PC-3 (cell line): ENCODE measurements at places on chromosomes 3 and 15. TPM values are rescaled to one million over a fixed set of nuclear protein-coding genes. Genes with fewer than 3 reads are reported as not detected.

The PEX11A gene
- total RNA-seq = 7.8 and 9.7 TPM in 2 replicates

DNA sequence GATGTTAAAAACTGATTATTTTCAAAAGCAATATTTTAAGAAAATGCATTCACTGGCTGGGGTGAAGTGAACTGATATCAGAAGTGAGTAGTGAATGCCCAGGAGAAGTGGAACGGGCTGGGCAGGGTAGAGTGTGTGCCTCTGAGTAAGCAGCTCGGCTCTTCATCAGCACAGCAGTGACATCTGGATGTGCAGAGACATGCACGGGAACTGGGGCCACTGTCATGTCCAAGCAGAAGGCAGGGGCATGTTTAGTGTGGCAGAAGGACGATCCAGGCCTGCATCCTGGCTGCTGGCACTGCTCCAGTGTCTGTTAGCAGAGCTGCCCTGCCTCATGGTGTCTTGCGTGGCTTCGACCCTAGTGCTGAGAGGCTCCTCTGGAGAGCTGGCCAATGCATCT is 305.6 kb upstream of the LRRFIP2 start:
- no peak overlapping the region for H3K27ac ChIP-seq
- peaks cover 77% of the 10 kb centered on the region for H3K27me3 ChIP-seq
- no peaks in the 10 kb centered on the region for H3K4me1 ChIP-seq
- H3K4me3 ChIP-seq = no peak overlapping the region
- DNase-seq = no peak

The CCNB2 gene
- 54.3 and 61.7 TPM in 2 replicates for total RNA-seq

- no peaks in the 10 kb centered on the region for H3K27me3 ChIP-seq
- no peak overlapping the region for H3K27ac ChIP-seq
Observed at GRCh38 chr3:163722405-163722804, 1355.9 kb downstream of the SI start.

- H3K4me1 ChIP-seq = no peaks in the 10 kb centered on the region
- H3K36me3 ChIP-seq = no peaks in the 10 kb centered on the region
- no peak overlapping the region for H3K4me3 ChIP-seq
- H3K27ac ChIP-seq = no peak overlapping the region
- no peaks in the 10 kb centered on the region for H3K27me3 ChIP-seq
- DNase-seq = no peak
Observed at GRCh38 chr3:179046497-179047353, 24.9 kb downstream of the ZMAT3 start.

GRCh38 chr15:94070356-94071295 is 160.7 kb upstream of the MCTP2 start:
- no peak overlapping the region for H3K4me3 ChIP-seq
- H3K27ac ChIP-seq = no peak overlapping the region
- no peaks in the 10 kb centered on the region for H3K27me3 ChIP-seq
- no peaks in the 10 kb centered on the region for H3K36me3 ChIP-seq
- DNase-seq = peak; percentile 30
- peaks cover 6% of the 10 kb centered on the region; the same call in 1 of the 2 replicates for H3K4me1 ChIP-seq

DNA sequence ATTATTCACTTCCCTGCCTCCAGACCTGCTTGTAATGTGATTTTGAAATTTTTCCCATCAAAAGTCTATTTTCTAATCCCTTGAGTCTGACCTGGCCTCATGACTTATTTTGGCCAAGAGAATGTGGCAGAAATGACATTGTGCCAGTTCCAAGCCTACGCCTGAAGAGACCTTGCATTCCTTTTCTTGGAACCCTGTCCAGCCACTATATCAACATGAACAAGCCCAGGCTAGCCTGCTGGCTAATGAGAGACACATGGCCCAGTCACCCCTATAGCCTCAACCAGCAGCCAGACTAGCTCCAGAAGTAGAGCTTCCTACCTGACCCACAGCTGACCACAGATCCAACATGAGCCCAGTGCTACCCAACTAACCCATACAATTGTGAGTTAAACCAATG is 121.1 kb upstream of the ACP3 start:
- H3K27ac ChIP-seq = no peak overlapping the region
- H3K4me1 ChIP-seq = no peaks in the 10 kb centered on the region
- no peak overlapping the region for H3K4me3 ChIP-seq
- H3K27me3 ChIP-seq = no peaks in the 10 kb centered on the region

DNA sequence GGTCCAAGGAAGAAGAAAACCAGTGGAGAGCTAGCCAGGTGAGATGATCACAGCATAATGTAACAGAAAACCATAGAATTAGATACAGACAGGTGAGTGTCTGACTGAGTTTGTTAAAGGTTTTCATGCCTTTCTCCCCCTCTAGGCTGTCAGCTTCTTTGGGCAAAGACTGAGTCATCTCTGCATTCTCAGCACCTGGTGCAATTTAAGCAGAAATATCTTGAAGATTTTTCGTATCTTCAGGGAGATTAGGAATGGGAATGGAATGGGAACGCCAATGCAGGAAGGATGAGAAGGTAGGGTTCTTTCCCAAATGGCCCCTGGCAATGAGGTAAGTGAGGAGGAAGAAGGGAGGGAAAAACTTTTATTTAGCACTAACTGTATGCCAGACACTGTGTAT is 122.0 kb upstream of the SLC7A14 start:
- H3K27ac ChIP-seq = no peak overlapping the region
- no peak overlapping the region for H3K4me3 ChIP-seq
- no peaks in the 10 kb centered on the region for H3K27me3 ChIP-seq
- H3K4me1 ChIP-seq = peaks cover 22% of the 10 kb centered on the region

The KNL1 gene
- total RNA-seq = 33.5 and 33.8 TPM in 2 replicates

DNA sequence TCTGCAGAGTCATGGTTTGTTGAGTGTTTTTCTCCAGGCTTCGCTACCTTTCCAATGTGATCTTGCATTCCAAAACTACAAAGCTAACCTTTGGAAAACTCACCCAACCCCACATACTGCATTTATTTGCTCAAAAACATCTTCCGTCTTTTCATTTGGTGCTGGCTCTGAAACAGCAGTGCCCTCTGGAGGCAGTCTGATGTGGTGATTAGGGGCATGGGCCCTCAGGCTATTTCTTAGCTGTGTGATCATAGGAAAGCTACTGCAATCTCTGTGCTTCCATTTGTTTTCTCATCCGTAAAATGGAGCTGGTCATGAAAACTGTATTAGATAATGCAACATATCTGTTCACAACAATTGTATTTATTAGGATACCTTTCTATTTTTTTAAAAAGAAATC is 47.0 kb downstream of the MTHFS start:
- H3K36me3 ChIP-seq = 0 out of 2 replicates have a peak, but pooled peaks cover 2% of the 10 kb centered on the region
- no peak overlapping the region for H3K4me3 ChIP-seq
- H3K27me3 ChIP-seq = no peaks in the 10 kb centered on the region
- DNase-seq = peak; percentile 41

The NPAP1 gene
- not detected in 2 replicates for total RNA-seq

DNA sequence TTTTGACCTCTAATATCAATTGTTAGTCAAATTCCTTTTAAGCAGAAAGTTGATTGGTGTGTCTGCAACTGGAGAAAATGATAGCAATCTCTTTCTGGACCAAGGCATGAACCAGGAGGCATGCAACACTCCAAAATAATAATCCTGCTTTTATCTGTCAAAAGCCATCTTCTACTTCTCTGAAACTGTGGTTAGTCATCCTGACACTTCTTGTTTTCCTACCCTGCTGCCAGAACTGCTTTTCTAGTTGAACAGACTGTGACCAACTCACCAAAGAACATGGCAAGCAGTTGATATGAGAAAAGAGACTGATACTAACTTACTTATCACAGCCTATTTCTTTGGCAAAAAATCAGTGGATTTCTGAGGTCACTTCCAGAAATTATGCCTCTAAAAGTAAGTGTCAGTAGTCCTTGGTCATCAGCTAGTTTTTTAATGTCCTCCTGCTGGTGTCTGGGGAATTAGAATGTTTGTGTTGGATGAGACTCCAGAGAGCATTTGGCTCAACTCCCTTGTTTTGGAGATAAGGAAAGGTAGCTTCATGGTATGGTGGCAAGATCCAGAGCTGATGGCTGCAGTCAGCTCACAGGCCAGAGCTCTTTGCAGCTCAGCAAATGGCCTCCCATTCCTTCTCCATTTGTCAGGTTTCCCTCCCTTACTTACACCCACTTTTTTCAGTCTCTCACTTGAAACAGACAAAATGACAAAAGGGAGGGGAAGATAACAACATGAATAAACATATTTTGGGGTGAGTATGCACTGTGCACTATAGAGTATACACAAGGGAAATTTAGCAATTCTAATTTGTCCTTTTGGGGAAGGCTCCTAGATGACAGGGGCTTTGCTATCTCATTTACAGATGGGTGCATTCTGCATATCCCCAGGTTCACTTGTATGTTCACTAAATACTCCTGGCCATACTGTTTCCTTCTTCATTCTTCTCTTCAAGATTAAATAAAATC is 7.0 kb downstream of the CRYGS start:
- H3K4me3 ChIP-seq = no peak overlapping the region
- peak; percentile 6 for DNase-seq

The SNRK gene
- total RNA-seq = 53.3 and 53.4 TPM in 2 replicates

The GALNT15 gene
- total RNA-seq = not detected in 2 replicates

GRCh38 chr3:152574461-152575079 is 260.4 kb upstream of the P2RY1 start:
- no peak overlapping the region for H3K4me3 ChIP-seq
- H3K4me1 ChIP-seq = no peaks in the 10 kb centered on the region
- H3K27me3 ChIP-seq = peaks cover 45% of the 10 kb centered on the region
- H3K27ac ChIP-seq = no peak overlapping the region
- H3K36me3 ChIP-seq = no peaks in the 10 kb centered on the region
- DNase-seq = peak; percentile 66

DNA sequence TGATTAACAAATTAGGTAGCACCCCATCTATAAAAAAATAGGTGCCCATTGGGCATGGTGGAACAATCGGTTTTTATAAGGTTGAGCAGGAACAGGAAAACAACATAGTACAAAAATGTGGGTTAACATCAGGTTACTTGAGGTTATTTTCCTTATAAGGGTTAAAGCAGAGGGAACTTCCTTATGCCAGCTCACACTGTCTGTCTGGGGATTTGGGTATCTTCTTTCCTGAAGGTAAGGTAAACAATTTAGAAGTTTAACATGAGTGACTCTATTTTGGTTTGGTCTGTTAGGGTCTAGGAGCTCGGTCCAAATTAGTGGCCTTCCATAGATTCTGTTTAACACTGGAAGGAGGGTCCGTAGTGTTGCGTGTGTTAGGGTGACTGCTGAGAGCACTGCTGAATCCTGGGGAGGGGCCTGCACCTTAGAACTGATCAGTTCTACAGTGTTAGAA is 14.7 kb downstream of the CHD2 start:
- peak; percentile 41 for DNase-seq
- H3K27me3 ChIP-seq = no peaks in the 10 kb centered on the region
- no peak overlapping the region for H3K4me3 ChIP-seq
- peak overlapping the region; percentile 7; the same call in 1 of the 2 replicates for H3K27ac ChIP-seq

GRCh38 chr15:33188641-33189257 is 5.8 kb downstream of the FMN1 start:
- H3K36me3 ChIP-seq = no peaks in the 10 kb centered on the region
- no peaks in the 10 kb centered on the region for H3K4me1 ChIP-seq
- no peak overlapping the region for H3K27ac ChIP-seq
- peaks cover 22% of the 10 kb centered on the region; the same call in 1 of the 2 replicates for H3K27me3 ChIP-seq
- H3K4me3 ChIP-seq = no peak overlapping the region

GRCh38 chr3:73321286-73321999 is 260.0 kb downstream of the EBLN2 start:
- no peaks in the 10 kb centered on the region for H3K36me3 ChIP-seq
- no peaks in the 10 kb centered on the region for H3K4me1 ChIP-seq
- no peak overlapping the region for H3K4me3 ChIP-seq
- no peak overlapping the region for H3K27ac ChIP-seq
- no peak for DNase-seq

The ISLR2 gene
- total RNA-seq = 0.22 TPM in 1 of 2 replicates, not detected in the other

The CYP8B1 gene
- total RNA-seq = not detected in 2 replicates

GRCh38 chr3:176578316-176578715 is 619.0 kb downstream of the TBL1XR1 start:
- H3K4me1 ChIP-seq = peaks cover 25% of the 10 kb centered on the region
- no peaks in the 10 kb centered on the region for H3K36me3 ChIP-seq
- H3K27ac ChIP-seq = no peak overlapping the region
- no peak overlapping the region for H3K4me3 ChIP-seq
- no peaks in the 10 kb centered on the region for H3K27me3 ChIP-seq

The PLCB2 gene
- 1.3 and 3.2 TPM in 2 replicates for total RNA-seq

DNA sequence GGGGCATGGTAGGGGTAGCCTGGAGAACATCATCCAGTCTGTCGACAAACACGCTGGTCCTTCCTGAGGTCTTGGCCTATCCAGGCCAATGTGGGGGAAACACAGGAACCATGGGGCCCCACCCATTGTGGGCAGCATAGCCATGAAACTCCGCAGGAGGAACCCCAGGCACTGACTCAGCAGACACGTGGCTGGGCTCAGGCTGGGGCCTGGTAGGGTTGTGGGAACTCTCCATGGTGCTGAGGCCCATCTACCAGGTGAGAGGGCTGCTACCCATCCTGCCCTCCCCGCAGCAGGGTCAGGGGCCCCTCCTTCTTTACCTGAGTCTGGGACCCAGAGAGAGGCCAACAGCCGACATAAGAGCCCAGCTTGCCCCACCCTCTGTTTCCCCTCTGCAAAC is 22.6 kb upstream of the CACNA2D2 start:
- no peaks in the 10 kb centered on the region for H3K36me3 ChIP-seq
- peaks cover 15% of the 10 kb centered on the region; the same call in 1 of the 2 replicates for H3K27me3 ChIP-seq
- H3K4me3 ChIP-seq = no peak overlapping the region
- DNase-seq = peak; percentile 53
- no peaks in the 10 kb centered on the region for H3K4me1 ChIP-seq
- H3K27ac ChIP-seq = no peak overlapping the region

GRCh38 chr3:59514865-59515482 is 465.1 kb upstream of the CFAP20DC start:
- no peaks in the 10 kb centered on the region for H3K36me3 ChIP-seq
- no peak overlapping the region for H3K27ac ChIP-seq
- 0 out of 2 replicates have a peak, but pooled peaks cover 5% of the 10 kb centered on the region for H3K4me1 ChIP-seq
- no peaks in the 10 kb centered on the region for H3K27me3 ChIP-seq
- no peak overlapping the region for H3K4me3 ChIP-seq

The TTLL3 gene
- total RNA-seq = 8.4 and 11.6 TPM in 2 replicates

The CCDC33 gene
- 0.77 TPM in 1 of 2 replicates, not detected in the other for total RNA-seq

GRCh38 chr3:183502237-183503181 is 53.0 kb downstream of the KLHL6 start:
- no peak overlapping the region for H3K27ac ChIP-seq
- no peaks in the 10 kb centered on the region for H3K36me3 ChIP-seq
- no peaks in the 10 kb centered on the region for H3K27me3 ChIP-seq
- H3K4me3 ChIP-seq = no peak overlapping the region

DNA sequence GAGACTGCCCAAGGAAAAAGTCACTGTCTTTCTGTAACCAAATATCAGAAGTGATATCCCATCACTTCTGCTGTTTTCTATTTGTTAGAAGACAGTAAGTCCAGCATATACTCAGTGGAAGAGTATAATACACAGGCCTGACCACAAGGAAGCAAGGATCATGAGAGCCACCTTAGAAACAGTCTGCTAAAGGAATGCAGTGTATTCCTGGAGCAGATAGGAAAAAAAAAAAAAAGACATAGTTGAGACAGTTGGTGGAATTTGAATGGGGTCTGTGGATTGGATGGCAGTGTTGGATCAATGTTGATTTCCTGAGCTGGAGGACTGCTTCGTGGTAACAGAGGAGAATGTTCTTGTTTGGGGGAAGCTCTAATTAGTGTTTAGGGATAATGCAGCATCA is 26.5 kb upstream of the FBXL2 start:
- H3K27ac ChIP-seq = no peak overlapping the region
- H3K27me3 ChIP-seq = no peaks in the 10 kb centered on the region

- no peaks in the 10 kb centered on the region for H3K36me3 ChIP-seq
- no peaks in the 10 kb centered on the region for H3K4me1 ChIP-seq
- H3K27ac ChIP-seq = no peak overlapping the region
Observed at GRCh38 chr15:100948430-100948762, 29.2 kb downstream of the LRRK1 start.
